ENCODE measurements at places on chromosomes 13 and 19.

DNA sequence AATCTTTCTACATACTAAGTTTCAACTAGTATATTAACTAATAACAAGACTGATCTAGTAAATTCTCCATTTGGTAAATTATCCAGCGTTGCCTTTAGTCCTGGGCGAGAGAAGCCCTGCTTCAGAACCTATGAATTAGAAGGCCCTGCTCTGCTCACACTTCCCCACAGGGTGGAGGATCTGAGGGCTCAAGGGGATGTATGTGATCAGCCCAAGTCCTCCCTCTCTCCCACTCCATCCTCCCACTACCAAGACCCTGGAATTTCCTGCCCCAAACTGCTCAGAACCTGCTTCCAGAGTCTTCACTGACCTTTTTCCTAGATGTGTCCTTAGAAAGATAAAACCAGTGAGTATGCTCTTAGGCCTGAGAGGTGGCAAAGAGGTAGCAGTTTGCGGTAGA lies 91.6 kb downstream of the WDFY2 start:
- DNase-seq, result no peak

GRCh38 chr13:99064624-99065234 lies 86.9 kb upstream of the DOCK9 start:
- no peak for DNase-seq

DNA sequence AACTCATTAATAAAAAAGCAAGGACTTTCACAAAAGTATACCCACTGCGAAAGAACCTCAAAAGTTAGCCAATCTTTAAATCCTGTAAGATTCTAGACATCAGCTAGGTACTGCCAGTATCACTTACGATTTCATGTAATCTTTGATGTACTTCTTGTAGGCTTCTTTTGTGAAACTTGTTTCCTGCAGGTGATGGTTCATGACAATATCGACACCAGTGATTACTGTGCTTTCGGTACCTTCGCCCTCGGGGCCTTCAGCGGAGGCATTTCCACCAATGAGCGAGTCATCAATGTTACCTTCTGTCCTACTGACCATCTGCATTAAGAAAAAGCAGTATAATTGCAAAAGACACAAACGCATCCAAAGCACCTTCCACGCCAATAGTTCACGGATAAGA lies 1.1 kb downstream of the TPT1 start:
- no peak for DNase-seq

DNA sequence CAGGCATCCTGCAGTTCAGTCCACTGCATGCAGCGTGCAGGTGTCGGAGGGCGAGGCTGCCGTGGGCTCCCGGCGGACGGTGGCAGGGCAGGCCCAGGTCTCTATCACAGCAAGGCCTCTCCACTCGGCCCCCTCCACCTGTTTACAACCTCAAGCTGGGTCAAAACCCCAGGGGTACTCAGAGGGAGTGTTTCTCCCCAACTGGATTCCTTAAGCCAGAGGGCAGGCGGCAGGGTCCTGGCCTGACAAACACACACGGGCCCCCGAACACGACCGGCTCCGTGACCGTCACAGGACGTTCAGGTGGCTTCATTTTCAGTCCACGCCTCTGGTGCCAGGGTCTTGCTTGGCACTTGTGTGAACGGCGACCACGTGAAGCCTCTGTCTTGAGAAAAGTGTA lies 23.5 kb downstream of the RASA3 start:
- no peak for DNase-seq

DNA sequence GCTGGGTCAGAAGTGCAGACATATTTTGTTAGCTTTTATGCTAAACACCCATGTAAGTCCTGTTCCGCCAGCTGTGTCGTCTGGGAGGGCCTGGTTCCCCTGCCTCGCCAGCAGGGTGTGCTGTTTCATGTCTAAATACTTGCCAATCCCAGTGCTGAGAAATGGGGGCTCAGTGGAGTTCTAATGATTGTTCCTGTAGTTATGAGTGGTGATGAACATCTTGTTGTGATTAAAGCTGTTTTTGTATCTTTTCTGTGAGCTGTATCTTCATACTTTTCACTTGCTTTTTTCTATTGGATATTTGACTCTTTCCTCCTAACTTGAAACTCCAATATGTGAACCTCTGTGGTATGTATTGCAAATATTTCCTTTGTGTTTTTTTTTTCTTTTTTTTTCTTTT lies 32.7 kb downstream of the KDM4B start:
- no peak for DNase-seq

- DNase-seq, result no peak
These were observed 64.9 kb downstream of the GADD45B start for GRCh38 chr19:2540646-2541454.

DNA sequence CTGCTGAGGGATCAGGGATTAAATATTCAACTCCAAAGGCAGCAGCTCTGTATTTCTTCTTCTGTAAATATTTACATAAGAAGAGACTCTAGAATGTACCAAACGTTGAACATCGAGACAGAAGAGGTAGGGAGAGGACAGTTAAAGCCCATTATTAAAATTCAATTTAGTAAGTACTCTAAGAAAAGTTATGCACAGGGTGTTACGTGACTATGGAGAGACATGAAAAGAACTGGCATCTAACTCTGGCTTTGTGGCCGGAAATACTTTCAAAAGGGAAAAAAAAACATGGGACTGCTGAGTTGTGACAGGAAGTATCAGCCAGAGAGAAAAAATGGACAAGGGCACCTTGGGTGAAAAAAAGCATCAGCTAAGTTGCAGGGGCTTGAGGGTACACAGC lies 36.7 kb downstream of the LNX2 start:
- DNase-seq, result no peak

GRCh38 chr19:50333235-50333736 lies 4.1 kb upstream of the KCNC3 start:
- peak; percentile 96 for DNase-seq

DNA sequence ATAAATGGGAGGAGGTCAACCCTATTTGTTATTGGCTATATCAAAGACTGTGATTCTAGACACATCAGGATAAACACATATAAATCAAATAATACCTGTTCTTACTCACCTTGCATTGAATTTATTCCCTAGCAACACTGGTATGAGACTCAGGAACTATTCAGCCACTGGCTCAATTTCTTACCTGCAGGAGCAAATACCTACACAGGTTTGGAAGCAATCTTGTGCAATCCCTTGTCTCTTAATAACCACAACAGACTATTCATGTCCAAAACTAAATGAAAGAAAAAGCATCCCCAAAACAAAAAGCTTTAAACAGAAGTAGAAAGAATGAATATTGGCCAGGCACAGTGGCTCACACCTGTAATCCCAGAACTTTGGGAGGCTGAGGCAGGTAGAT lies 55.5 kb downstream of the TBC1D4 start:
- no peak for DNase-seq

- no peak for DNase-seq
These were observed 10.6 kb downstream of the SLC15A1 start for GRCh38 chr13:98741741-98742435.

GRCh38 chr13:35139591-35139990 lies 197.5 kb downstream of the NBEA start:
- no peak for DNase-seq

GRCh38 chr13:77397636-77398035 lies 70.7 kb upstream of the MYCBP2 start:
- no peak for DNase-seq

DNA sequence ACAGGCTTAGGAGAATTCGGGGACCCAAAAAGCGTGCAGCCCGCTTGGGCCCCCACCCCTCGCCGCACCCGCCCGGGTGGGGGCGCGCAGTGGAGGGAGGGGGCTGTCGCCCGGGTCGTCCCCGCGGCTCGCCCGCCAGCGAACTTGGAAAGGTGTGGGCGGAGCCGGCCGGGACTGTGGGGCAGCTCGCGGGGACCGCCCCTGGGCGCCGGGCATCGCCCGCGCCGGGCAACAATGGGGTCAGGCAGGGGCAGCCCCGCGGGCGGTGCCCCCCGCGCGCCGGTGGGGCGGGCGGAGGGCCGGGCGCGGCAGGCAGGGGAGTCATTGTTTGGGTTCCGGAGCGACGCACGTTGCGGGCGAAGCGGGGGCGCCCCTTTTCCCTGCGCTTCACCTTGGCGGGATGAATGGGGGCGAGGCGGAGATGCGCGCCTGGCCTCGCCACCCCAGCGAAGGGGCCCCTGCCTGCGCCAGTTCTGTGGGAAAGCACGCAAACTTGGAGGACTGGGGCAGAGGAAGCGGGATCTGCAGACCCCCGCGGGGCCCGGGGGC lies 647 bp upstream of the KLF12 start:
- peak; percentile 48 for DNase-seq

- DNase-seq, result no peak
These were observed 2.6 kb downstream of the LGI4 start for GRCh38 chr19:35132254-35132653.

GRCh38 chr19:57664269-57665127 lies 4.2 kb upstream of the ZSCAN4 start:
- peak; percentile 94 for DNase-seq

GRCh38 chr19:29449371-29449770 lies 76.4 kb upstream of the VSTM2B start:
- DNase-seq, result no peak

GRCh38 chr19:45100201-45100600 lies 7.2 kb downstream of the PPP1R37 start:
- no peak for DNase-seq

DNA sequence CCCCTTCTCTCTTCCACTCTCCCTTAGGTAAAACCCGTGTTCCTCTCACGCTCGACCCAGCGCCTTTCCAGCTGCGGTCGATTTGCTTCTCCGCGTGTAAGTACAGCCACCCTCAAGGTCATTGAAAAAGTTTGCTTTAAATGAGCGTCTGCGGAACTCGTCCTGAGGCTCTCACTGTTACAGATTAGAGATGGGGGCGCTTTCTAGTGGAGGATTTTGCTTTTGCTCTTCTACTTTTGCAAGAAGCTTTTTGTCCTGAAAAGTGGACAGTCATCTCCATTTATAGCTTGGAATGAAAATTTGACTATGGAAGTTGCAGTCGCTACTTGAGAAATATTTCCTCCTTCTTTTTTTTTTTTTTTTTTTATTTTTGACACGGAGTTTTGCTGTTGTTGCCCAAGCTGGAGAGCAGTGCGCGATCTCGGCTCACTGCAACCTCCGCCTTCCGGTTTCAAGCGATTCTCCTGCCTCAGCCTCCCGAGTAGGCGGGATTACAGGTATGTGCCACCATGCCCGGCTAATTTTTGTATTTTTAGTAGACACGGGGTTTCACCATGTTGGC lies 595 bp upstream of the RAB20 start:
- no peak for DNase-seq

DNA sequence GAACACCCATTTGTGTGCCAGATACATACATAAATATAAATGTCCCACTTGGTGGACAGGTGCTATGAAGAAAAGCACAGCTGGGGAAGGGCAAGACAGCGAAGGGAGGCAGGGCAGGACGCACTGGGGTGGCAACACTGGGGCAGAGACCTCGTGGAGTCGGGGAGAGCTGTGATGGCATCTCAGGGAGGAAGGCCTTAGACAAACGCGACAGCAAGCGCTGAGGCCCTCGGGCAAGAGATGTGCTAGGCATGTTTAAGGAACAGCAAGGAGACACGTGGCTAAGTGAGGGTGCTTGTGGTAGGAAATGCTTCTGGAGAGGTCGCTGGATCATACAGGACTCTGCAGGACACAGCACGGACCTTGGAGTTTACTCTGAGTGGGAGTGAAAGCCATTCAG lies 23.3 kb upstream of the CCNP start:
- no peak for DNase-seq

GRCh38 chr19:4984438-4984990 lies 15.6 kb downstream of the KDM4B start:
- DNase-seq, result no peak
